Endothelial cell of umbilical vein (primary cell): ENCODE measurements at places on chromosomes 4 and X.

GRCh38 chr4:70671091-70671490, 4.8 kb upstream of the JCHAIN start:
- DNase-seq, result no peak

GRCh38 chr4:71275004-71275403, 63.8 kb upstream of the SLC4A4 start:
- no peak for DNase-seq

- no peak for DNase-seq
These were observed 45.1 kb downstream of the RHOH start for GRCh38 chr4:40241941-40242340.

- DNase-seq, result no peak
These were observed 60.7 kb upstream of the GPC4 start for GRCh38 chrX:133475953-133476352.

DNA sequence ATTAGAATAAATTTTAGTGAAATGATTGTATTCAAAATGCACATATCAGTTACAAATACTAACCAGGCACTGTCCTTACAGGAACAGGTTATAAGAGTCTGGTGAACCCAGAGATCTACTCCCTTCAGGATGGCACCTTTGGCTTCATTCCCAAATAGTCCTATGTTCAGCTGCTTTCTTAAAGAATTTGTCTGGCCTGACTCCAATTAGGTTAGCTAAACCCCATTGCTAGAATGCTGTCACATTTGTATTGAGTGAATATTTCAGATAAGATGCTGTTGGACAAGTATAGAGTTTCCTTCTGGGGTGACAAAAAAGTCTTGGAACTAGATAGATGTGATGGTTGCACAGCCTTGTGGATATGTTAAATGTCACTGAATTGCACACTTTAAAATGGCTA, 69.4 kb downstream of the EFHC2 start:
- no peak for DNase-seq

- DNase-seq, result no peak
These were observed 220.6 kb upstream of the S100G start for GRCh38 chrX:16429406-16429805.

DNA sequence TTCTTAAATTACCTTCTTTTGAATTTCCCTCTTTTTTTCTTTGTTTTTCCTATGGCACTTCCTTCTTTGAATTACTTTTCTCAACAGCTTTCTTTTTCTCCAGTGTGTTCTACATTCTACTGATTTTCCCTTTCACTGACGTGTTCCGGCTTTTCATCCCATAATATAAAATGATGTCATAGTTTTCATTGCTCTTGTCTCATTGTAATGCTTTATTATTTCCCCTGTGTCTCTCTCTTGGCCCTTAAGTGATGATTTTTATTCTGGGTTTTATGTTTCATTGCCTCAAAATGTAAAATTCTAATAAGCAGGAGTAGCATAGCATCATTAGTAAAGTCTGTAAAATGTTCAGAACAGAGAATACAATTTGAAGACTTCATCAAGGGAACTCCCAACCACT, 299.3 kb downstream of the KCTD8 start:
- peak; percentile 51 for DNase-seq

DNA sequence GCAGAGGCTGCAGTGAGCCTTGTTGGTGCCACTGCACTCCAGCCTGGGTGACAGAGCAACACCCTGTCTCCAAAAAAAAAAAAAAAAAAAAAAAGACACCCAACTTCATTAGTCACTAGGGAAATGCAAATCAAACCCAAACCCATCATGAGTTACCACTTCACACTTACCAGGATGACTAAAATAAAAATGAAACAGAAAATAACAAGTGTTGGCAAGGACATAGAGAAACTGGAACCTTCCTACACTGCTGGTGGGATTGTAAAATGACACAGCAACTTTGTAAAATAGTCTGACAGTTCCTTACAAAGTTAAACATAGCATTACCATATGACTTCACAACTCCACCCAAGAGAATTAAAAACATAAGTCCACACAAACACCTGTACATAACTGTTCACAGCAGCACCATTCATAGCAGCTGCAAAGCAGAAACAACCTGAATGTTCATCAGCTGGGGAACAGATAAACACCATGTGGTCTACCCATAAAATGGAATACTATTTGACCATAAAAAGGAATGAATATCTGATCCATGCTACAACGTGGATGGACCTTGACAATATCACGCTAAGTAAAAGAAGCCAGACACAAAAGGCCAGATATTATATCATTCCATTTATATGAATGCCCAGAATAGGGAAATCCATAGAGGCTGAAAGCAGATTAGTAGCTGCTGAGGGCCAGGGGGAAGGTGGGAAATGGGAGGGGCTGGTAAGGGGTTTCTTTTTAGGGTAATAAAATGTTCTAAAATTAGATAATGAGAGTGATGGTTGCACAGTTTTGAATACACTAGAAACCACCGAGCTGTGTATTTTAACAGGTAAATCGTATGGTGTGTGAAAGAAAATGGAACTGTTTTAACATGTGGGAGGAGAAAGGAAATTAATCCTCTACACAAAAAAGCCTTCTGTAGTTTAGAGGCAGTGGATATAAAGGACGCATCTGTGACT, 18.3 kb downstream of the CD99L2 start:
- no peak for DNase-seq

DNA sequence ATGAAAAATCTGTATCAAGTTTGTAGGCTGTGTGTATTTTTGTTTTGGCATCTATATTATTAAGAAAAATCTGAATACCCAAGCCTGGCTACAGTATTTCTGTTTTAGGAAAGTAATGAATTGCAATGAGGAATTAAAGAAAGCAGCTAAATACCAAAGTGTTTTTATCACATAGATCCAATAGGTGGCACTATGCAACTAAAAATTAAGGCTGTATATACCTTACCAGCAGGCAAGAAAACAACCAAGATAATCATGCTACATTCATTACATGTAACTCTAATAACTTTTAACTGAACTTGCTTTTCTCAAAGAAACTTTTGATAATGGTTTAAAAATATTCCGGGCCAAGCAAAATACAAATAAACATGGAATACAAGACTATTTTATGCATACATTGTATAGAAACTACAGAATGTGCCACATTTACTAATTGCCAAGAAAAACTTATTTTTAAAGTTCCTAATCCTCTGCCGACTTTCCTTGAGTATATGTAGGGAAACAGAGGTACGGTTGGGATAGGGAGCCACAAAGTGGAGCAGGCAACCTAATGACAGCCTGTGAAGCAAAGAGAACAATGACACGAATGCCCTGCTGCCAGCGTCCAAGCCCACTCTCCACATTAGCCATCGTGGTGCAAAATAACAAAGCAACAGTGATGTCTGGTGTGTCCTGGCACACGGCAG, 63.7 kb downstream of the SEC24D start:
- peak; percentile 55 for DNase-seq

- no peak for DNase-seq
These were observed 7.9 kb downstream of the HUWE1 start for GRCh38 chrX:53678667-53679066.

DNA sequence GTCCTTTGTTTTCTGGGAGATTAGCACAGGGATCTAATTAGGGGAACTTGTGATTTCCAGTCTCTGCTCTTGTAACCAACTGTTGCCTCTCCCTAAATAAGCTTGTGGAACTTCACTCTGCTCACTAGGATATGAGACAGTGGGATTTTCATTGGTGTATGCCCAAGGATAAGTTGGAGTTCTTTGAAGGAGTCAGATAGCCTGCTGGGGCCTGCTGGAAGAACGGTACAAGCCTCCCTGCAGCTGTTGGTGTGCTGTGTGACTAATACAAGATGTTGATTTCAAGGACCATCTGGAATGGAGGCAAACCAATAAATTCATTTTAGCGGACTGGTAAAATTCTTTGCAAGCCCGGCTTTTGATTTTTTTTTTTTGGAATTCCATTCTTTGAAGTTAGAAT, 167.0 kb downstream of the AASDH start:
- no peak for DNase-seq

DNA sequence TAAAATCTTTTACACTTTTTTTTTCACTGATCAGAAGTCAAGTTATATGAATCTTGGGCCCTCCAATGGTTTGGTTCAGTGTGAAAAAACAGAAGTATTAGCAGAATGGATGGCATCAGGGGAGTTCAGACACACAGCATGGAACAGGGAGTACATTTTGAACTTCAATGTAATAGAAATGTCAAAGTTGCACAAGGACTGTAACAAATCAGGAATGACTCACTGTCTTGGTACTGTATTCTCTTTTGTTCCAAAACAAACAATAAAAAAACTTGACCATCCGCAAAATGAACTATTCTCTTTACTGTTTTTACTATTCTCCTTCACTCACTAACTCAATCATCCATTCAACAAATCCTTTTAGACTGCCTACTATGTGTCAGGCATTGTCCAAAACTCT, 401.0 kb downstream of the FSTL5 start:
- peak; percentile 69 for DNase-seq

DNA sequence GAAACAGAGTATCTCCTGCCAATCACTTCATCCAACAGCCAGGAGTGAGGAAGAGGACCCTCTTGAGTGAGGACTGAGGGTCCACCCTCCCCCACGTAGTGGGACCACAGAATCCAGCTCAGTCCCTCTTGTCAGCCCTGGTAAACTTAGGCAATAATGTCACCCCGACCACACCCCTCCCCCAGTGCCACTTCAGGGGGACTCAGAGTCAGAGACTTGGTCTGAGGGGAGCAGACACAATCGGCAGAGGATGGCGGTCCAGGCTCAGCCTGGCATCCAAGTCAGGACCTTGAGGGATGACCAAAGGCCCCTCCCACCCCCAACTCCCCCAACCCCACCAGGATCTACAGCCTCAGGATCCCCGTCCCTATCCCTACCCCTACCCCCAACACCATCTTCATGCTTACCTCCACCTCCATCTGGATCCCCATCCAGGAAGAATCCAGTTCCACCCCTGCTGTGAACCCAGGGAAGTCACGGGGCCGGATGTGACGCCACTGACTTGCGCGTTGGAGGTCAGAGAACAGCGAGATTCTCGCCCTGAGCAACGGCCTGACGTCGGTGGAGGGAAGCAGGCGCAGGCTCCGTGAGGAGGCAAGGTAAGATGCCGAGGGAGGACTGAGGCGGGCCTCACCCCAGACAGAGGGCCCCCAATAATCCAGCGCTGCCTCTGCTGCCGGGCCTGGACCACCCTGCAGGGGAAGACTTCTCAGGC, at the start of the genes CSAG1 and MAGEA12:
TSS of gene CSAG1 (minus strand) at position 461 of the 715 bp plus-strand sequence. CDS start 1,261 bp downstream, outside the sequence.
TSS of gene MAGEA12 (plus strand) at position 497 of the 715 bp plus-strand sequence. CDS start 2,405 bp downstream, outside the sequence.
- DNase-seq, result no peak

GRCh38 chrX:35890699-35891098, 28.8 kb upstream of the CFAP47 start:
- no peak for DNase-seq

DNA sequence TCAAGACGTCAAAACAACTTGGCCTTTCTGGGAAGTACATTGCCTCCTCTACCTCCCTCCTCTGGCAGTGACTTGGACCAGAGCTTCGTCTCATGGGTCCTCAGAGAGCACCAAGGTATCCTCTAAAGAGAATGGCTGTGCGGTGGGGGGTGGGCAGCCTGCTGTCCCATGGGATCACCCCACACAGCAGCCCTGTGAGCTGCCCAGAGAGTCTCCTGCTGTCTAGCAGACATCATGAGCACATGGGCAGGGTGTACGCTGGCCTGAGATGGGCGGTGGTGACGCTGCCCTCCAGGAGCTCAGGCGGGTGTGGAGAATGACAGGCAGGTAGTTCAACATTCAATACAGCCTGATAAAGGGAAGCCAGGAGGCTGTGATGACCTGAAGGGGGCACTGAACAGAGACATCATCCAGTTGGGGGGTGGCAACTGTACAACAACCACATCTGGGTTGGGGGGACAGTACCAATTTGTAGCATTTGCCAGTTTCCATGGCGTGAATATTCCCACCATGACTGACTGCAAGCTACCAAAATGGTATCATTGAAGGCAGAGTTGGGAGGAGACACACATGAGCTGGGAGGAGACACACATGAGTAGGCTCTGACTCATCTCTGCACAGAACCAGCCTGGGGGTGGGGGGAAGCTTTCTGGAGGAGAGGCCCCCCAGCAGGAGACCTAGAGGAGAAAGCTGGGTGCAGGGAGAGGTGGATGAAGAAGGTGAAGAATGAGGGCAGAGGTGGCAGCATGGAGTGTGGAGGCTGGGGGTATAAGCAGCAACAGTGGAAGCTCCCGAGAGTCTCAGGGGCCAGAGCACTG, 35.9 kb downstream of the C4orf50 start:
- no peak for DNase-seq

GRCh38 chr4:89048906-89049601, 7.9 kb downstream of the FAM13A start:
- DNase-seq, result no peak

DNA sequence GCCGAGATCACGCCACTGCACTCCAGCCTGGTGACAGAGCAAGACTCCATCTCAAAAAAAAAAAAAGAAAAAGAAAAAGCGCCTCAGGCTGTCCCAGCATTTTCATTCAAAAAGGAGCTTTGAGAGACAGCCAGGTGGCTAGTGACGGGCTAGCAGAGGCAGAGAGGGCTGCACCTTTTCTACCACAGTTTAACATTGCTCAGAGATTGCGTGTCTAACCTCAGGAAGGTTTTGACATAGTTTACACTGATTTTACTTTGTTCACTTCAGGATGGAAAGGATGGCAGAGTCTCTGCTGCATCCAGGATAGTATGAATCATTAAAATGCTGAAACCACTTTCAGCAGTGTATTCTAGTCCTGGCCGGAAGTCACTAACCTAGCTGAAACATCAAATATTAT, 28.1 kb downstream of the ZFP42 start:
- no peak for DNase-seq

DNA sequence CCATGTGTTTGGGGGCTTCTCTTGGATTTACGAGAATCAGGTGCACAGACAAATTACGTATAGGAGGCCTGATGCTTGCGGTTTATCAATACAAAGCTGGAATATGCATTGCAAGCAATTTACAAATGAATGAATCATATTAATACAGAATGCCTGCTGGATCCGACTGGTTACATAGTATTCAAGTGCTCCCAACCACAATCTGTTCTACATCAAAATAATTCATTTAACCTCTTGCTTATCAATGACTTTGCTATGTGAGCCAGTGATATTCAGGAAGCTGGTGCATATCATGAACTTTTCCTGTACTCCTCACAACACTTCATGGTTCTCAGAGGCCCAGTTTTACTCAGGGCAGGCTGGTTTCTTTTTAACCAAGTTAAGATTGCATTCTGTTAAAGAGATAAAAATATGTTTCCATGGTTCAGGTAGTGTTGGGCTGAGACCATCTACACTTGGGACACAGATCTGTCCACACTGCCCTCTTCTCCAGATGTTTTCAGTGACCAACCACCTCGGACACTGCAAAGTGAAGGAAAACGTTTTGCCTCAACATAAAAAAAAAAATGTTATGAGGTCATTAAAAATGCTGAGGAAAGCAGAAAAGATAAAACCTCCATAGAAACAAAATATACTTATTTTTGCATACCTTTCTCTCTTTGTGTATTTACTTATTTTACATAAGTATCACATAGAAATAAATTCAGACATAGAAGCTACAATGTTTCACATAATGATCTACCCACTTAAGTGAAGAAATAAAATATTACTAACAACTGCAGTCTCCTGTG, 200.1 kb upstream of the VCX3A start:
- no peak for DNase-seq

GRCh38 chr4:155304375-155304774, 72.4 kb downstream of the MAP9 start:
- DNase-seq, result no peak
